ENCODE measurements at places on chromosomes 16 and 17. TPM values are rescaled to one million over a fixed set of nuclear protein-coding genes. Genes with fewer than 3 reads are reported as not detected.

Gene RMI2
- 2.9 TPM for total RNA-seq

DNA sequence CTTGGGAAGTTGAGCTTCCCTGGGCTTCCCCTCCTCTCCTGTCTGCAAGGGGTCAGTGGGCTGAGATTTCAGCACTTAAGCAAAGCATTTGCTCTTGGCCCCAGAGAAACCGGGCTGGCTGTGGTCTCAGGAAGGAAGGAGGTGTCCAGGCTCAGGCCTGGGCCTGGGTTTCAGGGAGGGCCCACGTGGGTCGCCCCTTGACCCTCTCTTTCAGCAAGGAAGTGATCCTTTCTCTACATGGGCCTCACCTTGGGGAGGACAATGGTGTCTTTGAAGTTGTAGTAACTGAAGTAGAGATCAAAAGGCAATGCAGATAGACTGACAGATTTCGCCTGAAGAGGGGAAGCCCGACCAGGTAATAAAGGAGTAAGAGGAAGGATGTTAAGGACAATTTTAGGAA is 2.7 kb downstream of the NOD2 start:
- ATAC-seq, result no peak

DNA sequence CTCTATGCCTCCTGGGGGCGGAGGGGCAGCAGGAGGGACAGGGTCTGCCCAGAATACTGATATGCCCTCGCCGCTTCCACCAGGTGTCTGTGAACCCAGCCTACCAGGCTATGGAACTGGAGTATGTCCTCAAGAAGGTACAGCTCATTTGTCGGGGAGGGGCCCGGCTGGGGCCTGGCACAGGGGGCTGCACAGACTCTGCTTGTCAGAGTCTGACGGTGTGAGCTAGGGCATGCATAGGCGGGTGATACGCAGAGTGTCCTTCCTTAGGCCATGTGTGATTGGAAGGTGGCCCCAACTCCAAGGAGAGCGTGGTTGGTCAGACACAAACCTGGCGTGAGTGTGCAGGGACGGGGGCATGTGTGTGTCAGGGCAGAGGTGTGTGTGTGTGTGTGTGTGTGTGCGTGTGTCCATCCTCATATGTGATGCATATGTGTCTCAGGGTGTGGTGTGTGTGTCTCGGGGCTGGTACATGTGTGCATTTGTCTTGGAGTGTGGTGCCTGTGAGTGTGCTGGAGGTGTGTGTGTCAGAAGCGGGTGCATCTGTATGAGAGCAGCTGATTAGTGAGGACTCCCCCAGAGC is 7.0 kb downstream of the CHAD start:
- no peak for ATAC-seq

GRCh38 chr16:14564323-14564722 is 65.7 kb downstream of the PARN start:
- peak; percentile 5 for ATAC-seq

DNA sequence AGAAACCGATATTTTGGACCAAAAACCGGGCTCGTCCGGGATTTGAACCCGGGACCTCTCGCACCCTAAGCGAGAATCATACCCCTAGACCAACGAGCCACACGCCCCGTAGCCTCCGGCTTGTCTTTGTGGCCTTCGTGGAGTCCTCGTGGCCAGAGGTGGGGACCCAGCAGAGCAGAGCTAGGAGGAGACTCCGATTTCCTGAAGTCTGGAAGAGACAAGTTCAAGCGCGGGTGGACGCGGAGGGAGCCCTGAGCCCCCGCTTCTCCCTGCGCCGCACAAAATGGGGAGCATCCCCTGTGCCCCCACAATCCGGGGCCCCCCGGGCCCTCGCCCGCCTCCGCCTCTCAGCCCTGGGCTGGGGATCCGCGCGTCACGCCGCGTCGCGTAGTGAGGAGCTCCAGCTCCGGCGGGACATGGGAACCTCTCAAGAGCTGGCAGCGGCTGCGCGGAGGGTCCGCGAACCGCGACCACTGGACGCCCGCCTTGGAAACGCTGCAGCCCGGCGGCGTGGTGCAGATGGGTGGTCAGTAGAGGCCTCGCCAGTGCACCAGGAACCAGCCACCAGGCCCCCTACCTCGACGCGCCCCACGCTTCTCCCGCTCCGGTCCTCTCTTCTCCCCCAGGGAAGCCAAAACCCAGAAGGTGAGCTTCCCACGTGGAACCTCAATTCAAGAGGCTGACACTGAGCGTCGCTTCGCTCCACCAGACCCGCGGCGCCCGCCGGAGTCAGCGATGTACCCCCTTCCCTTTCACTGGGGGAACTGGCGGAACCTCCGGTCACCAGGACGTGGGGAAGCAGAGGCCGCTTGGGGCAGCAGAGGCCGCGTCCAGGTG is 5.2 kb upstream of the OR1F1 start:
- ATAC-seq, result peak; percentile 82
